ENCODE measurements at places on chromosomes 4 and X.

DNA sequence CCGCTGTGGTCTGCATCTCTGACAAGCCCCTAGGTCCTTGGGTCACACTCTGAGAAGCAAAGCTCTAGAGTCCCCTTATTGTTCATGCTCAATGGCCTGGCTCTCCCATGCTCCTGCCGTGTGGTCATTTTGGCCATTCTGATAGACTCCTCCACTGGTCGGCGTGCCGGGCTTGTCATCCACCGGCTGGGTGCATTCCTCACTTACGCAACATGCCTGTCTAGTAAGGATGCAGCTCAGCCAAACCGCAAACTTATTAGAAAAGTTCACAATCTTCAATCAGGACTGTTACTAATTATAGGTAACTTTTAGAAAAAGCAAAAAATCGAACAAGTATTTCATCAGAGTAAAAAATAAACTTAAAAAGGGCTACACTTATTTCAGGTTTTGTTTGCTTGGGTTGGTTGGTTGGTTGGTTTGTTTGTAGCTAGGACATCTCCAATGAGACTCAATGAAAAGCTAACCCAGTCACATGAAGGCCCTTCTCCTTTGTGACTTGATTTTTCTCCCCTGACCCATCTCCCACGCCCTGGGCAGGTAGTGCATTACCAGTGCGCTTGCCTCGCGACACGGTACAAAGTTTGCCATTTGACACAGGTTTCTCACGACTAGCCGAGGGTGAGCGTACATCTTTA is 41.0 kb downstream of the IRF2 start:
- no peak for DNase-seq

DNA sequence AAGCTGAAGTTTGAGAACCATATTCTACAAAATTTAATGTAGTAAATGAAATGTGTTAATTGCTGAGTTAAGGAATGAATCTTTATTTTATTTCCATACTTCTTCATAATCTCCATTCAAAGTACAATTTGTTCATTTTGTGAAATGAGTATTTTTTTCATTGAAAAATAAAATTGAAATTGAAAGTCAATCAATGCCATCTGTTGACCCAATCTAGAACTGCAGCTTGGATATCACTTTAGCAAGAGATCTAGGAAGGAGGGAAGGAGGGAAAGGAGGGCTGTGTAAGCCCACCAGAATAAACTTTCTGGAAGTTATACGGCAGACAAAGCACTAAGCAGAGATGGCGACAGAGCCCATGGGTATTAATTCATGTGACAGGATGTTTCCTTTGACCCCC is 128.4 kb downstream of the ZMAT1 start:
- DNase-seq: no peak

DNA sequence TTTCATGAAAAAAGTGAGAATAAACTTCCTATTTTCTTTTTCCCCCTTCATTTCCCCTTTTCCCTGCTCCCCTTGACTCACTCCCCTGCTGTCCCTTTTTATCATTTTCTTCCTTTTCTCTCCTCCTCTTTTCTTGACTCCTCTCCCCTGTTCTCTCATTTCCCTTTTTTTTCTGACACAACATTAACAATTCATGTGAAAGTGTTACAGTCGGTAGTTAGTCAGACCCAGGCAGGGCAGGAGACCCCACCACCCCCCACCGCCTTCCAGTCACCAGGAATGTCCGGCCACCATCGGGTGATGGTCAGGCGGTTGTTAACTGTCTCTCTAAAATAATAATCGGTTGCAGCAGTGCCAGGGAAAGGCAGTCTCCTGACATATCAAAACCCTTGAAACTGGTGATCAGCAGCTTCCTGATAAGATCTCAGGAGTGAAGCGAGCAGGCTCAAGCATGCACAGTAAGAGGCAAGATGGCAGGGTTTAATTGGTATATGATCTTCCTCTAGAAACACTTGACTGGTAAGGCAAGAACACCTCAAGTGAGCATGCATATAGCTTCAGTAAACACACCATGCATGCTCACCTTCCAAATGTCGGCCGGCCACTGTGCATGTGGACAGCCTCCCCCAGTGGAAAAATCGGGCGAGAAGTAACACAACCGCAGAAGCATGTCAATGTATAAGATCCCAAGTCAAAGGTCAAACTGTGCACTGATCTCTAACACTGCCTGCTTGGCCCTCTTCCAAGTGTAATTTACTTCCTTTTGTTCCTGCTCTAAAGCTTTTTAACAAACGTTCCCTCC is 191.4 kb downstream of the NDST4 start:
- DNase-seq: no peak

DNA sequence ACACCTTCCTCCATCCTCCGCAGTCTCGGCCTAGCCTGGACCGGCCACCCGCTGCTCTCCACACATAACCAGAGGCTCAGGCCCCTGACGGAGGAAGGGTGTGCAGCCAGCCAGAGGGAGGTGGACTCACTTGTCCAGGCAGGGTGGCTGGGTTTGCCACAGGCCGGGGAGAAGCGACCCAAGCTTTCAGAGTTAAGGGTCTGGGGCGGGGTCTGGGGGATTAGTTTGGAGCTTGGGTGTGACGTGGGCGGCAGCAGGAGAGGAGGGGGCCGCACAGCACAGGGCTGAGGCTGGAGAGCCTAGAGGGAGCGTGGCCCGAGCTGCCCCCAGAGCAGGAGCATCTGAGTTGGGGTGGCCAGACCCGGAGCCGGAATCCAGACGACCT is 22.4 kb upstream of the CPLX1 start:
- no peak for DNase-seq

GRCh38 chr4:76201276-76201675 is 12.3 kb downstream of the SCARB2 start:
- no peak for DNase-seq

GRCh38 chrX:111481896-111482295 is 29.5 kb upstream of the SERTM2 start:
- DNase-seq: no peak

DNA sequence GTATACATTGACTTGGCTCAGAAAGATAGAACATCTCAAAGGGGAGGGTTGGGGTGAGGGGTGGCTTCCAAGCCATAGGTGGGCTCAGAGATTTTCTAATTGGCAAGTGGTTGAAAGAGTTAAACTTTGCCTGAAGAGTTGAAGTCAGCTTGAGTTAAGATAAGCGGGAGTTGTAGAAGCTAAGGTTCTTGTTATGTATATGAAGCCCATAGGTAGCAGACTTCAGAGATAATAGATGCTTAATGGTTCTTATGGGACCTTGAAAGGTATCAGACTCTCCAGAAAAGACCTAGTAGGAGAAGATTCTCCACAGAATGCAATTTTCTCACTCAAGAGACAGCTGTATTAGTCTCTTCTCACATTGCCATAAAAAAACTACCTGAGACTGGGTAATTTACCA is 599.1 kb upstream of the CPEB2 start:
- no peak for DNase-seq

- DNase-seq: no peak
Measured at GRCh38 chr4:154132406-154132805, 343.5 kb upstream of the SFRP2 start.

- no peak for DNase-seq
Measured at GRCh38 chrX:96692454-96692853, 7.8 kb downstream of the DIAPH2 start.

DNA sequence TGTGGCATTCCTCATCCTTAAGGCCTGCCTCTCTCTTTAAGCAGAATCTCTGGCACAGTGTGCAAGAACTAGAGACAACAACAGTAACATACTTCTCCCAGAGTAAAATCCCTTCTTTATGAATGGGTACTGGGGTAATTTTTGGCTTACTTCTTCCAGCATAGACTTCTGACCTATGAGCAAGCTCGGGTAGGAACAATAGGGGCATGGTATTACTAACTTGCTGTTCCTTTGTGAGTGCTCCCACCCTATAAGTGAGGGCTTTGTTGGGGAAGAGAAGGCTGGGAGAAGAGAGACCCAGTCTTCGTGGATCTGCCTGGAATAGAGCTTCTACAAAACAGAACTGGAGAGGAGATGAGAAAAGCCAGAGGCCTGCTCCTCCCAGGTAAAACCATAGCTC is 30.2 kb downstream of the CLDN2 start:
- no peak for DNase-seq

DNA sequence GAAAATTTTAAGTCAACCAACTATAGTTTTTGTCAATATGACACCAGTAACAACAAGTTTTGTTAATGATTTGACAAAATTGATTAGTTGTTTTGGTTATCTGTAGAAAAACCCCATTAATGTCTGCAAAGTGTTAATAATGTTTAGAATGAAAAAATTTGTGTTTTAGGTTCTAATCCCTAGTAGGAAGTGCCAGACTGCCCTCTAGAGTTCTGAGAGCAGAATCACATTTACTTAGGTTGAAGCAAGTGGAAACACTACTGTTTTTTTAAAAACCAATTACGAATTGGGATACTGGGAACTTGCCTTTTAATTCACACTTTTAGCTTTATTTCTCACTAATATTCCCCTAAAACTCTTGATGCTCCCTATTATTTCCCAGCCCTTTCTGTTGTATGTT is 101.1 kb upstream of the CYLC1 start:
- no peak for DNase-seq

- DNase-seq: no peak
Measured at GRCh38 chr4:891747-892146, 40.4 kb downstream of the GAK start.

- DNase-seq: no peak
Measured at GRCh38 chr4:181443021-181443420, 800.2 kb upstream of the TENM3 start.

DNA sequence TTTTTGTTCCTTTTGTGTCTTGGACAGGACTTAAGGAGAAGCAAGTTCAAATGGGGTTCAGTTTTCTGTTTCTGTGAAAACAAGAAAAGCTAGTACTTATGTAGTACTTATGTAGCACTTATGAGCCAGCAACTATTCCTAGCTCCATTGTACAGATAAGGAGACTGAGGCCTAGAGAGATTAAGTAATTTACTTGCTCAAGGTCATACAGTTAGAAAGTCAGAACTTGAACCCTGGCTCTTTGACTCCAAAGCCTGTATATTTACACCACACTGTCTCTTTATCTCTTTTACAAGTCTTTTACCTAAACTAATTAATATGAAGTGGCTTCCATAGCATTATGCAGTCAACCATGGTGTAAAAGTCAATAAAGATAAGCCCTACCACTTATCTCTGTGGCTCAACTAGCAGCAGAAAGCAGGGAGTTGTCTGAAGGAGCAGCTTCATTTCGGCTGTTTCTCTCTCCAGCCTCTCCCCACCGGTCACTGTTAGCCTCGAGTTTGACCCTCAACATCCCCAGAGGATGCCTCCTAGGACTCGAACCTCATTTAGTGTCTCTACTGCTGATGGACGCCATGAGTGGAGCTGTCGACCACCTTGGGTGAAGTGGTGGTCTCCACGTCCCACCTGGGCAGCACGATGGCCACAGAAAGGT is 209.9 kb downstream of the SHROOM3 start:
- no peak for DNase-seq

DNA sequence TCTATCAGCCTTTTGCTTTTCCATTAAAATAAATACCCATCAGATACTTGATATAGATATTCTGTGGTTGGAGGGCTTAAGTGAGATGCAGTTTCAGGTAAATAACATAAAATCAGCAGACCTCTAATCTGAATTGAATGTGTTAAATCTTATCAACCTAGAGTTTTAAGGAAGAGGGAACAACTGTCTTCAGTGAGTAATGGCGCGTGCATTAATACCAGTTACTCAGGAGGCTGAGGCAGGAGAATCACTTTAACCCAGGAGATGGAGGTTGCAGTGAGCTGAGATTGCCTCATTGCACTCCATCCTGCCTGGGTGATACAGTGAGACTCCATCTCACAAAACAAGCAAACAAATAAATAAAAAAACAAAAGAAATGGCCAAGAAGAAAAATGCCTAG is 54.3 kb downstream of the FAT4 start:
- DNase-seq: no peak

- DNase-seq: no peak
Measured at GRCh38 chrX:97400492-97400891, 516.8 kb downstream of the RPA4 start.

GRCh38 chr4:149980121-149980682 is 98.0 kb upstream of the DCLK2 start:
- DNase-seq: no peak

DNA sequence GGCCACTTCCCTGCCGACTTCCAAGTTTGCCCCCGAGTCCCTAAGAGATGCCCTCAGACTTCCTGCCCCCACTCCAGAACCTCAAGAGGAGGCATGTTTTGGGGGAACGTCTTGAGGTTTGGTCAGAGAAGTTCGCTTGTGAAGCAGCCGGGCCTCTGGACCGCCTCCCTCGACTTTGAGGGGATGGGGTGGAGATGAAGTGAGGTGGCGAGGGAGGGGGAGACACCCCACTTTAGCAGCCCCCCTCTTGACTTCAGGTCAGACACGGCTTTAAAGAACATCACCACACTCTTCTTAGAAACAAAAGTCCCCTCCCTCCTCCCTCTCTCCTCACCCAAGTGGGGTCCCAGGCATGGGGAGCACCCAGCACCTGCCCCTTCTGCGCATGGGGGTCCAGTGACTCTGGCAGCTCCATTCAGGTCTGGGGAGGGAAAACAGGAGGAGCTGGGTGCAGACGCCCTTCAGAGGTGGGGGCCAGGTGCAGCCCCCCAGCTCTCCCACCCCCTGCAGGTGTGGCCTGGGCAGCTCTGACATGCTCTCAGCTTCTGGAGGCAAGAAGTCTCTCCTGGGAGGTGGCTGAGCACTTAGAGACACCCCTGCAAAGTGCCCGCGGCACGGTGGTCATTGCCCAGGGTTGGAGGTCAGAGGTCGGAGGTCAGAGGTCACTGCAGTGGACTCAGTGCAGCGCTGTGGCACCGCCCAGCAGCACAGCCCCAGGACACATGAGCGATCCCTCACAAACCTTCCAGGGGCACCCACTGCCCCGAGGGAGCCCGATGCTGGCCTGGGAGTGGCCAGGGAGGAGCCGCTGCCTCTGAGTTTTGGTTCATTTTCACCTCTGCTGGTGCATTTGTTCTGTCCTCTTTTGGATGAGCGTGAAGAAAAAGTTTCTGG is 108.8 kb downstream of the CPZ start:
- DNase-seq: no peak

GRCh38 chr4:8410641-8411271 is 29.8 kb downstream of the ACOX3 start:
- peak; percentile 7 for DNase-seq

GRCh38 chr4:26557164-26557563 is 26.7 kb upstream of the TBC1D19 start:
- no peak for DNase-seq

- DNase-seq: no peak
Measured at GRCh38 chr4:99052902-99053301, 35.7 kb downstream of the ADH5 start.

DNA sequence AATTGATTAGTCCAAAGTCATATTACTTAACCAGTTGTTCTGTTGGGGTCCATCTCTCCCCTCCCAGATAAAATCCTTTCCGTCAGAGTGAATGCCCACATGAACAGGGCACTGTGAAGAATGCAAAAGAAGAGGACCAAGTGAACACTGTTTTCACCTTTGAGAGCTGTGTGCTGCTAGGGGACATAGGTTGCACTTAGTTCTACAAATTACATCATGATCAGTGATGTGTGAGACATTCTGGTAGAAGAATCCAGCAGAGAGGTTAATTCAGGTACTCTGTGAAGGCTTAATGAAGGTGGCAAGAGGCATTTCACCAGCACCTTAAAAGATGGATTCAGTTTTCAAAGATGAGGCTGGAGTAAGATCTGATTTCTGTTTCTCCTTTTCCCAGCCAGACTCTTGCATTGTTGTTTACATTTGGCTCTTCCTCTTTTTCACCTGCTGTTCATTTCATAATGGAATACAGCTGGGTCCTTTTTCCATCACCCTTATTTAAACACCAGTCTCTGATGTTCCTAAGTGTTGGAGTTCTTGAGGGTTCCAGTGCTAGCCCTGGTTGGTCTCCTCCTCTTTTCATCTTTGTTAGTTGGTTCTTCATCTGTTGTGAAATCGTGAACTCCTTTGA is 10.9 kb downstream of the GAB1 start:
- no peak for DNase-seq

Data from NCI-H1417 treated with DMSO at 0.1 percent for 48 hours (cell line).